ENCODE measurements at places on chromosomes 6 and 20.

- no peak for DNase-seq
These were observed 1.1 kb upstream of the APOBEC2 start for GRCh38 chr6:41051873-41052272.

GRCh38 chr6:53752856-53753255 lies 41.9 kb upstream of the LRRC1 start:
- DNase-seq = no peak

DNA sequence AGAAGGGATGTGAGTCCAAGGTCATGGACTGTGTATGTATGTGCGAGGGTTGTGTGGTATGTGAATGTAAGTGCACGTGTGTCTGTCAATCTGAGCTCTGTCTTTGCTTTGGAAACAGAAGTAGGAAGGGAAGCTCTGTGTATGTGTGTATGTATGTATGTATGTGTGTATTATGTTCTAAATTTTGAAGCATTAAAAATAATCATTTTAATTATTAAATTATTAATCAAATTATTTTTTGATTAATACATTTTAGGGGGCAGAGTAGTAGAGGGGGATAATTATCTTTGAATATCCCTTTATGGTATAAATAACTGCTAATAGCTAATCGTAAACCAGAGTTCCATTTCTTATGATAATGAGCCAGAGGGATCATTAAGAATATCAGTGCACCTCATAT lies 42.8 kb downstream of the SH3BGRL2 start:
- DNase-seq = no peak

DNA sequence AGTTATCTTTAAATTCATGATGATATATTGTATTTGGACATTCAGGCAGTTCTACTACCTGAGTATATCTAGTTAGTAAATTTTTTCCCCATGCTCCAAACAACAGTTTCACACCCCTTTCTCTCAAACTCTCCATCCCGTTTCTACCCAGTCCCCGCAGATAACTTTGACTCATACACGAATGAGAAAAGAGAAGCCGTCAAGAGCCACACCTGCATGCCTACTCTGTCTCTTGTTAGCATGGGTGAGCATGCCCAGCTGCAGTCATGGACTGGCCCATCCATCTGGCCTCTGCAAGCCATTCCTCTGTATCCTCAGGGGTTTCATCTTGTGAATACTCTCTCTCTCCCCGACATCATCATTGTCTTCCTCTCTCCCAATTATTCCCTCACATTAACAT lies 41.5 kb downstream of the MYB start:
- DNase-seq = no peak

GRCh38 chr6:133778414-133779130 lies 110.3 kb upstream of the TCF21 start:
- DNase-seq = no peak

DNA sequence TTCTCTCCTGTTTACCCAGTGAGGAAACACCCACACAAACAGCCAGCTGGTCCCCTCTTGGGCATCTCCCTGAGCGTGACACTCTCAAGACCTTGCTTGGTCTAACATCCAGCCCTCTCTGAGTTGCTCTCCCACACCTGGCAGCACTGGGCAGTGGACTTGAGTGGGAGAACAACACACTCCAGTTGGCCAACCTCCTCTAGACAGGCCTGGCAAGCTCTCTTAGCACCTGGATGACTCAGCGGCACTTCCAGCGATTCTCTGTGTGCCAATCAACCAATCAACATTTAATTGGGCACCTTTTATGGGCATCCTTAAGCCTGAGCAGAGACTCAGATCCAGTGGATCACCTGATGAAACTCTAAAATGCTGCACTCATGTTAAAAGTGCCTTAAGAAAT lies 76.6 kb upstream of the QKI start:
- no peak for DNase-seq

GRCh38 chr20:1568163-1568490 lies 10.6 kb upstream of the SIRPD start:
- no peak for DNase-seq

DNA sequence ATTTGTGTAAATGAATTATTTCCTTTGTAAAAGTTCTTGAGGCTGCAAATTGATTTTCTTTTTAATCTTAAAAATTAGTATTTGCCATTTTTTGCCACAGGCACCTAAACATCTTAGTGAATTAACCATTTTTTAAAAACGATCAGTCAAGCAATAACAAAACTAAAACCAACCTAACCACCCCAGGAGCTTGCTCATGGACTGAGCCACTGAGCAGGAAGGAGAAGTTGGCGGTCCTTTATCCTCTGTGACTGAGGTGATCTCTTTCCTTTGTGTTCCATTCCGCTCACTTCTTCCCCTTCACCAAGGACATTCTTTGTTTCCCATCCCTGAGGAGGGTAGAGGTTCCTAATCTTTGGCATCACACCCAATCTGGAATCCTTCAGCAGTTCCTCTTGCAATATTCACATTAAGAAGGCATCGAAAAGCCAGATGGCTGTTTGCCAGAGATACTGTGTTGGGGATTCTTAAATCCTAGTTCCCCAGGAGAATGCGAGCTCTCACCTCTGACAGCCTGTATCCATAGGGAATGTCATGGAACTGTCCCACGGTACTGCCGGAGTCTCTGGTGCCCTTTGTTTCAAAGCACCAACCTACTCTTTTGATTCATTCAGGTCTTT lies 30.5 kb downstream of the RPRD1B start:
- no peak for DNase-seq

DNA sequence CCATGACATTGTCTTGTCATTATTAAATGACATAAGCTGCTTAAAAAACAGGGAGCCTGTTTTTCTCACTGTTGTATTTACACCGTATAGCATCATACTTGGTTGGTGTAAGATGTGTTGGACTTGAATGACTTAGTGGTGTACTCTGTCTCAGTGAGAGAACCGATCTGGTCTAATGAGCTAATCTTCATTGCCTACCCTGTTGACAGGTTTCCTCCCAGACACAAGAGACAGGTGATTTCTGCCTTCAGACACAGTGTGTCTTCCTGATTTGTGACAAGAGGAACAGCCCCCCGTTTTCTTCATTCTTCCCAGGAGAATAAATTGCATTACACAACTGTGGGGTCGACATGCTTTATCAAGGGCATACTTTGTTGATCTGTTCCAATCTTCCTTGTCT lies 137.2 kb upstream of the ID4 start:
- DNase-seq = no peak

GRCh38 chr20:23059846-23060245 lies 10.4 kb upstream of the THBD start:
- no peak for DNase-seq

DNA sequence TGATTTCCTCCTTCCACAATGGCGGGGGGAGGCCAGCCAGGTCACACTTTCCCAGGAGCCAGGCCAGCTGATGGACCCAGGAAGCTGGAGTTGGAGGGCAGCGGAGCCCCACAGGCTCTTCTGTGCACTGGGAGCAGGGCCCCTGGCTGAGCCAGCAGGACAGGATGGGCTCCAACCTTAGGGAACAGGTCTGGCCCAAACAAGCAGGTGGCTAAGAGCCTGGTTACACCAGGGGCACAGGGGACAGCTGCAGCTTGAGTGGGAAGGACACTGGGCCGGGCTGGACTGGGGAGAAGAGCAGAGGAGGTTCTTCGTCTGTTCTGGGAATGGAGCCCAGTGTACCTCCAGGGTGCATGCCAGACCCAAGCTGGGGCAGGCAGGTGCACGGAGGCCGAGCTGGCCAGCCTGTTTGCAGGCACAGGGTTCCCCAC lies 102.3 kb downstream of the DLL1 start:
- DNase-seq = no peak

DNA sequence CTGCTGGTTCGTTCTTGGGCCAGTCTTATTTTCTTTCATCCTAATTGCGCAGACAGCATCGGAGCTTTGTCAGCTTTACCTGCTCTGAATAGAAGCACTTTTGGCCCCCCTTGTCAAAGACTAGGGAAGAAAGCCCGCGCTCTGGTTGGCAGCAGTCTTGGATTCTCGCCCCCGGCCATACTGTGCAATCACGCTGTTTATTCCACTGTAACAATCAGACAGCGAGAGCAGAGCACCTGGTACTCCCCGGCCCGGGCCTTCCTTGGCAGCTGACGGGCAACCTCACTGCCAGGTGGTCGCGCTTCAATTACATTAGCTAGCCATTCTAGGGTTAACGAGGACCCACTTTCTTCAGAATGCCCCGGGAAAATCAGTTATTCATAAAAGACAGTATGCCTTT lies 72.6 kb downstream of the INSM1 start:
- DNase-seq = no peak

- no peak for DNase-seq
These were observed 52.7 kb upstream of the MYB start for GRCh38 chr6:135128268-135128914.

DNA sequence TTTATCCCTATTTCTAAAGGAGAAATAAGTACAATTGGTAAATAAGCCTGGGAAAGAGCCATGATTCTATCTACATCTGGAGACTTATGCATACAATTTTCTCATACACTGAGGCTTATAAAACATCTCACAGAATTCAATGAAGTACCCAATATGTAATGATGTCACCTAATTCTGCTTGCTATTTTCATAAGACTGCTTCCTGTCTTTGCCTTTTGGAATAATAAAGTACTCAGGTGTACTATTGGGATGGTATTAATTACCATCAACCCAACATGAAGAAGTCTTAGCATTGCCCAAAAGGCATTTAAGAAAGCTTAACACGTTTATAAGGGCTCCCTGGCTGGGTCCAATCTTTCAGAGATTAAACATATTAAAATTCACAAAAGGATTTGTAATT lies 216.4 kb upstream of the TSHZ2 start:
- no peak for DNase-seq

DNA sequence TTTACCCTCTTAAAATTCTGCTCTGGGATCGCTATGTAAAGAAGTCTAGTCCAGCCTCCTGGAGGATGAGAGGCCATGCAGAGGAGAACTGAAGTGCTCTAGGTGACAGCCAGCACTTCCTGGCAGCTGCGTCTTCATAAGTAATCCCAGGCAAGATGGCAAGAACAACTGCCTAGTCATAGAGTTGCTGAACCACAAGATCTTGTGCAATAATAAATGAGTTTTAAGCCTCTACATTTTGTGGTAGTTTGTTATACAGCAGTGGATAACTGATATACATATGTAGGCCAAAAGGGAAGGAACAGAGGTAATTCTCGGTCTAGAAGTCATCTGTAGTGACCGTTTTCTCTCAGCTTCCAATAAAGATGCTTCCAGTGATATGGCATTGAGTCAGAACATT lies 103.8 kb upstream of the FLRT3 start:
- DNase-seq = no peak

DNA sequence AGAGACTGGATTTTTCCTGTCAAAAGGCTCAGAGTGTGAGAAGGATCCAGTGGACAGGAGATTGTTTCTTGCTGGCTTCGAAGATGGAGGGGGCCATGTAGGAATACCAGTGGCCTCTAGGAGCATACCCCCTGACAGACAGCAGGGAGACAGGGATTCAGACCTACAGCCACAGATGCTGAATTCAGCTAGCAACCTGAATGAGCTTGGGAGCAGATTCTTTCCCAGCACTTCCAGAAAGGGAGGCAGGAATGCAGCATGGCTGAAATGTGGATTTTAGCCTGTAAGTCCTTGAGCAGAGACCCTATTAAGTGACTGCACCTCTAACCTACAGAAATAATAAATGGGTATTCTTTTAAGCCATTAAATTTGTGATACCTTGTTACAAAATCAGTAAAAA lies 44.6 kb downstream of the STXBP5 start:
- DNase-seq = no peak

GRCh38 chr6:31060145-31060544 lies 49.9 kb downstream of the MUC22 start:
- no peak for DNase-seq

DNA sequence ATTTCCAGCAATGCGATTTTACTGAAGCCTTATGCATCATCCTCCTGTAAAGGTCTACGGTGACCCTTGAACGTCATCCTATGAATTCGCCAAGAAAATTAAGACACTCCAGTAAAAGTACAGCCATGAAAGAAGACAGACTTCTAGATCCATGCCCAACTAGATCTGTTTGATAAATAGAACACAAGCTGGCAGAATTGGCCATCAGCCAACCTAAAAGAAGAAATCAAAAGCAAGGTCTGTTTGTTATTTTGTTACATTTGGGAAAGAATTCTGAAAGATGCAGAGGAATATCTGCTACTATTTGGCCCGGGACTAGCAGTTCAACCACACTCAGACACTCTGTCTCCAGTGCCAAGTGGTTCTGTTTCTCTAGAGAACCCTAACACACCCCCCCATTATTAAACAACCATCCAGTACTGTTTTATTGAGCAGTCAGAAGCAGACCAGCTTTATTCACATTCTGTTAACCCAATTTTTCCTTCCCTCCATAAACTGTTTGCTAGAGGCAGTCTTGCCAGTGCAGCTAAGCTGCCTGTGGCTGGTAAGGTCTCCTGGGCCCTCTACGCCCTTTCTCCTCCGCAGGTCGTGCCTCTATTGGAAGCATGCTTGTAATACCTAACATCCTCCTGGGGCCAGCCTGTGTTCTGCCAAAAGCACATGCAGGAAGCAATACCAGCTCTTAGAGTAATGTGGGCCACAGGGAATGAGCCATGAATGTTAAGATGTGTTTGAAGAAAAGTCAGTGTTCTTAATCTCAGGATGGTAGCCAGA lies 30.7 kb downstream of the LY86 start:
- DNase-seq = no peak

DNA sequence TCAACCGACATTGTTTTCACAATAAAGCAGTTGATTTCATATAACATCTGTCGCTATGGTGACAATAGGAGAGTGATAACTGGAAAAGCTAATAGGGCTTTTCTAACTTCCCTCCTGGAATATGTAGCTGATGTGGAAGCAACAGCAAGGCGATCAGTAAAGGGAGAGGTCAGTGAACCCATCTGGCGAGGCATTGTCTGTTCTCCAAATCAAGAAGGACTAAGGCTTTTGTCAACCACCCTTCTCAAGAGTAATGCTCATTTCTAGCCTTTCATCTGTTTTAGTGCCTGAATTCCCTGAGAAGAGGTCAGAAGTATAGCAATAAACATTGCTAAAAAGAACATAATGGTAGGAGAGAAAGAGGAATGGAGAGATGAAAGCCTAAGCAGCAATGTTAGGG lies 201.3 kb downstream of the AKAP7 start:
- no peak for DNase-seq

GRCh38 chr6:145225500-145225899 lies 509.8 kb downstream of the EPM2A start:
- no peak for DNase-seq

- no peak for DNase-seq
These were observed 176.9 kb upstream of the GGTLC1 start for GRCh38 chr20:24165301-24166122.

DNA sequence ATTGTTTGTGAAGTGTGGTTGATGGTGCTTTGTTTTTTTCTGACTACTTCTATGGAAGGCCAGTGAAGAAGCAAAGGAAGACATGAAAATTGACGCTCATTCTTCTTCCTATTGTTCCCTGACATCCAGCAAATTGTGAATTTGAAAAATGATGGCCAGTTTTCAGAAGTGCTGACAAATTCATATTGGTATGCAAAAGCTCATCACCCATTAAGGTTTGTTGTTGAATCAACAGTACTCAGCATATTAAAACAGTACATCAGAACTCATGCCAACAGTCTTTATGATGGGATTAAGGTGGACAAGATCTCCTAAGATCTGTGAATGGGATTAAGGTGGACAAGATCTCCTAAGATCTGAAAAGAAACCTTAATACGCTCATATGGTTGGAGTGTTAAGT lies 1.0 kb upstream of the MTG2 start:
- DNase-seq = no peak

- DNase-seq = no peak
These were observed 18.3 kb downstream of the ARHGAP18 start for GRCh38 chr6:129691709-129692108.

All from kidney glomerular epithelial cell (primary cell).